ENCODE measurements at places on chromosomes 5 and 9. TPM values are rescaled to one million over a fixed set of nuclear protein-coding genes. Genes with fewer than 3 reads are reported as not detected.

The SNCB gene
- 15.7 TPM for total RNA-seq

The CAAP1 gene
- 10.6 TPM for total RNA-seq

The SMIM32 gene
- total RNA-seq: 0.49 TPM

The ABLIM3 gene
- 13.3 TPM for total RNA-seq

The STC2 gene
- 0.25 TPM for total RNA-seq

The TSSK1B gene
- total RNA-seq: not detected

The NEUROG1 gene
- total RNA-seq: 0.49 TPM

The IL4 gene
- not detected for total RNA-seq

The PRDM9 gene
- not detected for total RNA-seq

The HDHD3 gene
- total RNA-seq: 5.4 TPM

The GLRA1 gene
- total RNA-seq: not detected

The RNF180 gene
- total RNA-seq: 48.9 TPM

The NUTM2F gene
- total RNA-seq: not detected

The SPATA9 gene
- 0.98 TPM for total RNA-seq

The SHOC1 gene
- total RNA-seq: not detected

The CPLANE1 gene
- 68.4 TPM for total RNA-seq

The PCDHGC4 gene
- total RNA-seq: 87.3 TPM
